ENCODE measurements at places on chromosomes 12 and 14.

GRCh38 chr14:101959277-101959676 lies 5.1 kb upstream of the DYNC1H1 start:
- no peak for DNase-seq

GRCh38 chr14:36940476-36940875 lies 231.9 kb downstream of the SLC25A21 start:
- no peak for DNase-seq

- no peak for DNase-seq
These were observed 37.9 kb upstream of the PLEKHG6 start for GRCh38 chr12:6272300-6273204.

DNA sequence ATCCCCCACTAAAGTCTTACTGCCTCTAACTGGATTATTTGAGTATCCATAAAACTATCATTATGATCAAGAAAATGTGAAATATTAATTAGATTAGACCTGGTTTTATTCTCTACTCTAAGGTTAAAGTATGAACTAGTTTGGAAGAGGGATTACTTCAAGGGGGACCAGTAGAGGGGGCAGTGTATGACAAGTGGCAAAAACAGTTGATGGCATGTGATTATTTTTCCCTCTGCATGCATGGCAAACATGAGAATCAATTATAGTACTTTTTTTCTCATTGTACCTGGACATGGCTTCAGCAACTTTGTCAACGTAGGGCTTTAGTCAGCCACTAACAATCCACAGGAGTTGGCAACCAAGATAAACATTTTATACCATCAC lies 145.0 kb upstream of the SLC38A2 start:
- no peak for DNase-seq

GRCh38 chr12:54225666-54226065 lies 36.9 kb upstream of the SMUG1 start:
- DNase-seq = no peak

DNA sequence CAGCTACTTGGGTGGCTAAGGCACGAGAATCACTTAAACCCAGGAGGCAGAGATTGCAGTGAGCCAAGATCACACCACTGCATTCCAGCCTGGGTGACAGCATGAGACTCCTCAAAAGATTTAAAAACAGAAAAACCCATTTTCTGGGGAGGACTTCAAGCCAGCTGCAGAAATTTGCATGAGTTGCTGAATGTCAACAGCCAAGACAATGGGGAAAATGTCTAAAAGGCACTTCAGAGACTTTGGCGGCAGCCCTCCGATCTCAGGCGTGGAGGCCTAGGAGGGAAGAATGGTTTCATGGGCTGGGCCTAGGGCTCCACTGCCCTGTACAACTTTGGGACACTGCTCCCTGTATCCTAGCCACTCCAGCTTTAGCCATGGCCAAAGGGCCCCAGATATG lies 177.8 kb upstream of the C14orf180 start:
- DNase-seq = no peak

DNA sequence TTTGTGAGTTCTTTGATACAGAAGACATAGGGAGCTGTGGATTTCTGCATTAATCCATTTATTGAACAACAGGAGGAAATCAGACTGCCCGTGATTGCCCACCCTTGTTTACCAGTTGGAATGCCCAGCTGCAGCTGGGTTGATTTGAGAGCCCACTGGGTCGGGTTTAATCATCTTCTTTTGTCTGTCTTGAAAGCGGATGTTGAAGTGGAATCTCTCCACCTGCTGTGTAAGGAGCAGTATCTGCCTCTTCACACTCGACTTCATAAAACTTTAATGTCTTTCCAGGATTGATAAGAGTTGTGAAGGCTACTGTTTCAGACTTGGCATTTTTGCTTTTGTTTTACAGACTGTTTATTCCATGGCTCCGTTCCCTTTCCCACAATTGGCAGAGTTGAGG lies 39.9 kb downstream of the TBC1D30 start:
- no peak for DNase-seq

GRCh38 chr14:103854017-103854808 lies 6.8 kb upstream of the PPP1R13B start:
- no peak for DNase-seq

DNA sequence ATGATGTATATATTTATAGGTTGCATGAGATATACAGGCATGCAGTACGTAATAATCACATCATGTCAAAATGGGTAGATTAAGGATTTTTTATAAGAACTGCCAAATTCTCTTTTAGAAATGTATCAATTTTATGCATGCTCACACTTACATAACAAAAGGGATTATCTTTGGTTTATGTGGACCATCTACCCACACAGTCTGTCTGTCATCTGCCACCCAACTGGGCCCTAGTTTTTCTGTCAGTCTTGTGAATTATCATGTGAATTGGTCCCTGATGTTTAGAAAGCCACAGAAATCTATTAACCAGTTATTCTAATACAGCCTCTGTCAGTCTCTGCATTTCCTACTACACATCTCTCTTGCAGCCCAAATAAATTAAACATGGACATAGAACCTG lies 133.4 kb downstream of the ACSS3 start:
- DNase-seq = no peak

DNA sequence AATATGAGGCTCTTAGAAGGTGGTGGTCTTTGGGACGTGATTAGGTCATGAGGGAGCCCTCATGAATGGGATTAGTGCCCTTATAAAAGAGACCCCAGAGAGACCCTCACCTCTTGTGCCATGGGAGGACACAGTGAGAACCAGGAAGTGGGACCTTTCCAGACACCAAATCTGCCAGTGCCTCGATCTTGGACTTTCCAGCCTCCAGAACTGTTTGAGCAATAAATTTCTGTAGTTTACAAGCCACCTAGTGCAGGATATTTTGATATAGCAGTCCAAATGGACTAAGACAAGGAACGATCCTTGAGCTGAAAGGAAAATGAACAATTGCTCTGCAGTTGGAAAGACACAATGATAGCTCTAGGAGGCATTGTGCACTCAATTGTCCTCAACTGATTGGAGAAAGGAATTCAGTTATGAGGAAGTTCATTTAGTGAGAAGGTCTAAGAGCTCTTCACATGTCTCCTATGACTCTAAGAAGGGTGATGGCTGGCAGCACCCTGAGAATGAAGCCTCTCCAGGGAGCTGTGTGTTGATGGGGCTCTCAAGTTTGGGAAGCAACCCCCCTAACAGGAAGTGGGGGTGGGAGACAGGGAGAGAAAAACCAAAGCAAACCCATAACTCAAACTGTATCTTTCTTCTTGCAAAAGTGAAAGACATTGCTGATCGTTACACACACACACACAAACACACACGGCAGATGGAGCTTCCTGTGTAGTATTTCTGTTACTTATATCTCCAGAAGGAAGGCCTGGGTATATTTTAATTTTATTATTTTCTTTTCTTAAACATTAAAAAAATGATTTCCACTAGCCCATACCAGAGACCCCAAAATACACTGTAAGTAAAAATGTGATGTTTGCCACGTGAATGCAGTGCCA lies 21.0 kb downstream of the CHST11 start:
- DNase-seq = no peak

- no peak for DNase-seq
These were observed 41.4 kb downstream of the PTGER2 start for GRCh38 chr14:52355526-52355925.

- DNase-seq = peak; percentile 63
These were observed 14.1 kb downstream of the PYROXD1 start for GRCh38 chr12:21451529-21451928.

GRCh38 chr12:68406134-68406576 lies 74.0 kb upstream of the MDM1 start:
- DNase-seq = peak; percentile 79

DNA sequence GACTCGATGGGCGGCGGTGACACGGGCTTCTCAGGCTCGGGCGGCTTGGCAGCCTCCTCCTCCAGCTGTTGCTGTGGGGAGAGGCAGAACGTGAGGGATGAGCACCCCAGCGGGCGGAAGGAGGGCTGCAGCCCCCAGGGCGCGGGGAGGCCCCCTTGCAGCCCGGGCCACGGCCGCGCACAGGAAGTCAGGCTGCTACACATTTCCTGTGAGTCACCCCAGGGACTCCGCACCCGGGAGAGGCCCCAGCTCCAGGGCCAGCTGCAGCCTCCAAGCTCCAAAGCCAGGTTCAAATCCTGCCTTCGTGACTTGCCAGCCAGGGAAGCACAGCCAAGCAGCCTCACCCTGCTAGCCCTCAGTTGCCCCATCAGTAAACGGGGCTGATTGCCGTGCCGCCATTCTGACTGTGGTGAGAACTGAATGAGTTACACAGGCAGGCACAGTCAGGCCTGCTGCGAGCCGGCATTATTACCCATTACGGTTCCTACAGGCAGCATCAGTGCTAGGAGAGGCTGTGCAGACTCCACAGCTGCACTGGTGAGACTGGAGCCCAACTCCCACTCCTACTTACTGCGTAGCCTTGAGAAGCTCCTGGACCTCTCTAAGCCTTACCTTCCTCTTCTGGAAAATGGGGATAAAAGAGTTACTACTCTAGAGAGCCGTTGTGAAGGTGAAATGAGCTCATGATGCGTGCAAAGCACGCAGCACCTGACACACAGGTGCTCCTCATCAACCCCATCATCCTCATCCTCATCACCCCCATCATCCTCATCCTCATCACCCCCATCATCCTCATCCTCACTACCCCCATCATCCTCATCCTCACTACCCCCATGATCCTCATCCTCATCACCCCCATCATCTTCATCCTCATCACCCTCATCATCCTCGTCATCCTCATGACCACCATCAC lies 100.9 kb downstream of the NCOR2 start:
- peak; percentile 69 for DNase-seq

GRCh38 chr12:80222261-80222660 lies 122.9 kb downstream of the OTOGL start:
- no peak for DNase-seq

GRCh38 chr12:117587631-117588287 lies 226.3 kb upstream of the NOS1 start:
- peak; percentile 31 for DNase-seq

- DNase-seq = no peak
These were observed 5.1 kb upstream of the OTUB2 start for GRCh38 chr14:94021001-94021400.

GRCh38 chr12:132806857-132807256 lies 21.8 kb downstream of the GOLGA3 start:
- DNase-seq = no peak

DNA sequence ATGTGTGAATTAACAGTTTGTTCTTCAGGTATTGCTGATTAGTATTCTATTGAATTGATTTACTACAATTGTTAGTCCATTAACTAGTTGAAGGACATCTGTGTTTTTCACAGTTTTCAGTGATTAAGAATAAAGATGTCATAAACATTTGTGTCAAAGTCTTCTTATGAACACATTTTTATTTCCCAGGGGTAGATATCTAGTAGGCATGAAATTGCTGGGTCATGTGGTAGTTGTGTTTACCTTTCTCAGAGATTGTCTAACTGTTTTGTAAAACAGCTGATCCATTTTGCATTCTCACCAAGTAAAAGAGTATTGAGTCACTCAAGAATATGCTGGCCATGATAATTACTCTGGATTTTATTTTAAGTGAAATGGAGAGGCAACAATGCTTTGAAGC lies 1145.3 kb downstream of the FSCB start:
- no peak for DNase-seq

GRCh38 chr12:24798335-24798734 lies 150.6 kb downstream of the BCAT1 start:
- no peak for DNase-seq

All from EL (cell line).